Fibroblast of skin of right biceps (primary cell): ENCODE measurements at places on chromosomes 16 and 17.

DNA sequence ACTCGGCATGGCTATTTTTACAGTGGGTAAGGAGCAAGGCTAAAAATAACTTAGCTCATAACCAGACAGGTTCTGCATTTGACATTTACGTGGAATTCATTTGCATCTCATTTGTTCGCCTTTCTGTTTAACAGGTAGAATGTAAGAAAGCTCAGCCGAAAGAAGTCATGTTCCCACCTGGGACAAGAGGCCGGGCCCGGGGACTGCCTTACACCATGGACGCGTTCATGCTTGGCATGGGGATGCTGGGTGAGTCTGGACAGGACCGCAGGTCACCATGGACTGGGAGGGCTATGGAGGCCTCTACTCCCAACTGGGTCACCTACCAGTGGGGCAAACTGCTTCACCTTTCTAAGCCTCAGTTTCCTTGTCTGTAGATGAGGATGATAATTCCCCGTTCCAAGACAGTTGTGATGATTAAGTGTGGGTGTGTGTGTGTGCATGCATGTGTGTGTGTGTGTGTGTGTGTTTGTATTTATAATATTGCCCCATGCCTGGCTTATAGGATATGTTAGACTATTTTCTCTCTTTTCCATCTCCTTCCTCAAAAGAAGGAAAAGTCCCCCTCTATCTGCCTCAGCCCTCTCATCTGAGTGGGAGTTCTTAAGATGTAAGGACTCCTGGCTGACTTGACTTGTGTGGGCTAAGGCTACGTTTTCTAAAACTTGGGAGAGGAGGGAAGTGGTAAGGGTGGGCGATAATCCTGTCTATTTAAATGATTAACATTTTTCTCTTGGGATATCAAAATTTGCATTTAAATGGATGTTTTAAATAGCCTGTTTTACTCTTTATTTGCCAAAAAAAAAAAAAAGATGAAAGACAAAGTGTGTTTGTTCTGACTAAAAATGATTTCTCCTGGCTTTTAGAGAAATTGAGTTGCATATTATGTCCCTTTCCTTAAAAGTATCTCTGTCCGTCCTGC lies 129.0 kb downstream of the CCDC182 start:
- no peak for DNase-seq

- no peak for DNase-seq
Measured at GRCh38 chr17:64785011-64785421, 122.9 kb upstream of the SMURF2 start.

DNA sequence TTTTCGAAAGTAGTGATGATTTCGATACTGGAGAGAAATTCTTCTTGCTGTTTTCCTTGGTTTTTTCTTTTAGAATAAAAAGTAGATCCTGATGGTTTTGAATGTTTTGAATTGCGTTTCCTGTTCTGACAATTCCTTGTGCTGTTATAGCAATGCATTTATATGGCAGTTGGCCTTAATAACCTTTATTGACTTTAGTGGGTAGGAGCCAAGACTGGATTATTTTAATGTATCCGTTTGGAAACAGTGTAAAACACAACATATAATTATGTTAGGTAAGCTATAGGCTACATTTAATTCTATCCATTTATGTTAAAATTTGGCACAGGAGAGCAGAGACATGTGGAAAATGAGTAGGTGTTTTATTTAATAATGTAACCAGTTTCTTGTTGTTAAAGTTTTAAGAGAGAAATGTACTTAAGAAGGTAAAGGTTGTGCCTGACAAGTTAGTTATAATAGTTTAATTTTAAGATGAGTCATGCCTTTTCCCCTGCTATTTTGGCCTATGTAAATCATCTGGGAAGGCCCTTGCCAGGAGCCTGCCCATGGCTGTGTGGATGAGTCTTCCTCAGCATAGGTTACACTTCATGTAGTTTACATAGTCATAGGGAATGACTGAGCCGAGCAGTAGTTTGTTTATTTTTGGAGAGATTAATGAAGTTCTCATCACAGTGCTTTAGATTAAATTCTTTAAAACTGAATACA lies 189.9 kb downstream of the FTO start:
- DNase-seq: peak; percentile 92

- DNase-seq: peak; percentile 27
Measured at GRCh38 chr17:64097196-64097936, 32.6 kb downstream of the ERN1 start.

DNA sequence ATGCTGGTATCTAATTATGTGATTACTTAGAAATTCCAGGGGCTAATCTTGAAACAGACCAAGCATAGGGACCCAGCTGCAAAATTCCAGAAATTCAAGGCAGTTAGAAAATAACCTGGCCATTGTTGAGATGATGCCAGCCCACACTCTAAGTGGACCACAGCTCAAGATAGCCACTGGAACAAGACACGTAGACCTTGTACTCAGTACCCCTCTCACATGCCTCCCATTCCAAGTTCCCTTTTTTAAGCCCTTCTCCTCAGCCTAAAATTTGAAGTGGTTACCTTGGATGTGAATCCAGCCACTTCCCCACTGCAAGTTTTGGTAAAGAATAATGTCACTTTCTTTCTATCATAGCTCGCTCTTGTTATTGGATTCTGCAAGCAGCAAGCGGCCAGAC lies 4.1 kb upstream of the ZNF19 start:
- DNase-seq: no peak

GRCh38 chr16:85675251-85675874 lies 13.4 kb downstream of the GINS2 start:
- DNase-seq: peak; percentile 29

DNA sequence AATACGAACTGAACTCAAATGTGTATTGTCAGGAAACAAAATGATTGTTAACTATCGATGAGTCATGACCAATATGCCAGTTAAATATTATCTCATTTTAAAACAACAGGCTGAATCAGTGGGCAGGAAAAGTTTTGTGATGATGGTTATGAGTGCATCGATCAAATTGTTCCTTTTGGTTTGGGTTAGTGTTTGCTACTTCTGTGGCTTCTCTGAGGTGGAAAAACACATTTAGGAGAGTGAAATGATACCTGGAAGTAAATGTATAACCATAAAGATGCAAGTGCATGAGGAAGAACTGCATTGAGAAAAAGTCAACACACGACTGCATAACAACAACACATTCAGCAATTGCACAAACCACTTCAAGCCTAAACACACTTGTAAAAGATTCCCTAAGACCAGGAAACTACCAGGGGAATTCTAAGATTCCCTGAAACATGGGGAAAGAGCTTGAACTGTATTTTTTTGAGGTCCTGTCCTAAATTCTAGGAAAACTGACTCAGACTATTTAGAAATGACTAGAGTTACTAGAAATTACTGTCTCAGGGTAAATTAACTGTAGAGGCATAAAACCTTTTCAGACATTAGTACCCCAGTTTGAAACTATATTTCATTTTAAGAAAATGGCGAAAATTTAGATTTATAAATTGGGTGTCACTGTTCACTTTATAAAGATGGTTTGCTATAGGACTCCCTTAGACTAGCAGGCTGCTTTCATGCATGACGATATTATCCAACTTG lies 44.8 kb downstream of the CDYL2 start:
- DNase-seq: no peak

- peak; percentile 66 for DNase-seq
Measured at GRCh38 chr16:17397499-17397891, 73.3 kb downstream of the XYLT1 start.

GRCh38 chr17:45577571-45578279 lies 87.2 kb upstream of the PLEKHM1 start:
- no peak for DNase-seq

GRCh38 chr16:2894231-2894630 lies 11.2 kb downstream of the FLYWCH2 start:
- DNase-seq: no peak

DNA sequence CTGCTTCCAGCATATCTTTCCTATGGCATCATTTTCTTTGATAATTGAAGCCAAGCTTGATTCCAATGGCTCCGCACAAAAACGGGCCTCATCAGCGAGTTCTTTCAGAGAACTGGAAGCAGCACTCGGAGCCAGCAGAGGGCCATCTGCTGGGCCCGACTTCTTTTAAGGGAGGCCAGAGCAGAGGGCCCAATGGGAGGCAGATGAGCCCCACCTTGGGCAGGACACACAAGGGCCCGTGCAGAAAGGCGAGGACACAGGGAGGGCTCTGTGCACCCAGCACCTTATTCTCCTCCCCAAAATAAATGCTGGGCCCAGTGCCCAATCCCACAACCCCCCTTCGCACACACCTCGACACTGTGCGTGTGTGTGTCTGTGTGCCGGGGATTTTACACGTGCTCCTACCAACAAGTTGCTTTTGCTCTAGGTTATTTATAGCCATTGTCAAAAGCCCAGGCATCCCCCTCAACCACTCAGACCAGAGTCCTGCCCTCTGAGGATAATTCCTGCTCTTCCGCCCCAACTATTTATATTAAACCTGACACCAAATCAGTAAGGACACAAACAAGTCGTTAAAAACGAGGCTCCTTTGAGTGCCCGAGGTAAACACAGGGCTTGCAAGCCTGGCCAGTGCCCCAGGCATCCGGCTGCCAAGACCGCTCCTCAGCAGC lies 6.8 kb downstream of the AXIN2 start:
- peak; percentile 73 for DNase-seq

DNA sequence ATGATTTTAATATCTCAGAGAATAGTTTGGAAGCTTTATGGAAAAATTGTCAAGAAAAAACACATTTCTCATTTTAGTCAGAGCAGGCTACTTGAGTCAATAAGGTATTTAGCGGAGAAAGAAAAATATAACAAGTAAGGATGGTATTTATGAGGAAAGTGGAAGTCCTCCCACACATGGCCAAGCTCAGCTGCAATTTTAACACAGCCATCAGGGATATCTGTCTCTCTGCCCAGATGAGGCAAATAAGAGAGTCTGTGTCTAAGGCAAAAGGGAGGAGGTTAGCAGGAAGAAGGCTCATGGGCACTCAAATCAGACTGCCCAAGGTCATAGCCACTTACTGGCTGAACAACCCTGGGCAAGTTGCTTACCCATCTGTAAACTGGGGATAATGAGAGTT lies 5.2 kb upstream of the CMTM2 start:
- no peak for DNase-seq

GRCh38 chr16:69404275-69404805 lies 18.5 kb upstream of the TERF2 start:
- peak; percentile 54 for DNase-seq

GRCh38 chr16:85327731-85328675 lies 215.7 kb upstream of the CIBAR2 start:
- DNase-seq: peak; percentile 68

- no peak for DNase-seq
Measured at GRCh38 chr17:31588034-31588433, 196.6 kb downstream of the RAB11FIP4 start.

DNA sequence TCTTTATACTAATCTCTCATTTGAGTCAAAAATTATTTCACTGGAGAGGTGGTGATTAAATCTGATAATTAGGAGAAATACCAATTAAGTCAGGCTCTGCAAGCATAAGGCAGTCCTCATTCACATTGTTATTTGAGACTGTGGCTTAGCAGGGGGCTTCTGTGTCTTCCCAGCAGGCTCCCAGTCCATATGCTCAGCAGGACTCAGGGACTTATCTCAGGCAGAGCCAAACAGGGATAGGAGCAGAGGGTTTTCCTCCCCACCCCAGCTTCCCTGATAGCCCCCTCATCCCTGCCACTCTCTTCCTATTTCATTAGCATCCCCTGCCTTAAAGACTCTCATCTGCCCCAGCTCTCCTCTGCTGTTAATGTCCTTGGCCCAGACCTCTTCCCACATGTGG lies 104.3 kb upstream of the DNAH9 start:
- DNase-seq: no peak

DNA sequence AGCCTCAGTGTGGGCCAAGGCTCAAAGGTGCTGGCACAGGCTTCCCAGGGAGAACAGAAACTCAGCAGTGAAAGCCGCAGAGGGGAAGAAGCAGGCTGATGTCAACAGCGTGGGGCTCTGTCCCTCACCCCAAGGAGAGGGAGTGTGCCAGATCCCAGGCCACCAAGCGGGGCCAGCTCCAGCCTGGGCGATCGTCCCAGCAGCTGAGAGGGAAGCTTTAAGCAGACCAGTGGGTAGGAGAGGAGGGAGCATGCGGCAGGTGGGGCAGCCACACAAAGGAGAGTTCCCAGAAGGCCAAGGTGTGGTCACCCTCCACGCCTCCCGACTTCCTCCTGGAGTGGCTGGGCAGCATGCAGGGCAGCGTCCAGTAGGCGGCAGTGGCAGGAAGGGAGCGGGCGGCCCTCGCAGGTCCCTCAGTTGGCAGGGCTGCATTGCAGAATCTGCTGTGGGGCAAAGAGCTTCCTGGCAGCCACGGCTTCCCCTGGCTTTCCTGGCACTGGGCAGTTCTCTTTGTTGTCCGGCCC lies 6.0 kb downstream of the SYNGR2 start:
- DNase-seq: no peak

GRCh38 chr16:21223787-21224186 lies 9.7 kb upstream of the ANKS4B start:
- DNase-seq: no peak

- DNase-seq: peak; percentile 79
Measured at GRCh38 chr17:1515640-1516387, 598 bp downstream of the INPP5K start.

DNA sequence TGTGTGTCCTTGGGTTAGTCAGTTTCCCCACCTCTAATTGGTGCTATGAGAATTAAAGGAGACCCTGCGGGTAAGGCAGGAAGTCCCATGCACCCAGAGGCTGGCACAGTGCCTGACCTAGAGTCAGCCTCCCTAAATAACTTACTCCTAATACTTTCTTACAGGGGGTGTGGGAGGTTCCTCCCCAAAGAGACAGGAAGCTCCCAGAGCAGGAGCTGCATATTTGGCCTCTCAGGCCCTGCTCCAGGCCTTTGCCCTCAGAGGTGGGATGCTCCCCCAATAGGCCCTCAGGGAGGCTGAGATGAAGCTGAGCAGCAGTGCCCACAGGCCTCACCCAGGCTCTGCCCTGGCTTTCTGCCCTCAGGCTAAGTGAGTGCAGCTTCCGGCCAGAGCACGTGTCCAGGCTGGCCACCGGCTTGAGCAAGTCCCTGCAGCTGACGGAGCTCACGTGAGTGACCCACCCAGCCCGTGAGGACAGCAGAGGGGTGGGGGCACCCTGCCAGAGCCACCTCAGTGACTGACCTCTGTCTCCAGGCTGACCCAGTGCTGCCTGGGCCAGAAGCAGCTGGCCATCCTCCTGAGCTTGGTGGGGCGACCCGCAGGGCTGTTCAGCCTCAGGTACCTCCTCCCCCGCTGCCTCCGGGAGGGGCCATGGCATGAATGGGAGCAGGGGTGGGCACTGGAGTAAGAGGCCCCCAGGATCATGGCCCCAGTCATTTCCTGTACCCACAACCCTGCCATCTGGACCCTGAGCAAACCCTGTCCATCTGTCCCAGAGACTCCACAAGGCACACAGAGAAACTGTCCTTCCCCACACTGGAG lies 31.1 kb upstream of the CPNE2 start:
- peak; percentile 59 for DNase-seq

- DNase-seq: peak; percentile 30
Measured at GRCh38 chr16:23729503-23730424, 16.7 kb upstream of the ERN2 start.
